ENCODE measurements at places on chromosomes 16 and 17.

DNA sequence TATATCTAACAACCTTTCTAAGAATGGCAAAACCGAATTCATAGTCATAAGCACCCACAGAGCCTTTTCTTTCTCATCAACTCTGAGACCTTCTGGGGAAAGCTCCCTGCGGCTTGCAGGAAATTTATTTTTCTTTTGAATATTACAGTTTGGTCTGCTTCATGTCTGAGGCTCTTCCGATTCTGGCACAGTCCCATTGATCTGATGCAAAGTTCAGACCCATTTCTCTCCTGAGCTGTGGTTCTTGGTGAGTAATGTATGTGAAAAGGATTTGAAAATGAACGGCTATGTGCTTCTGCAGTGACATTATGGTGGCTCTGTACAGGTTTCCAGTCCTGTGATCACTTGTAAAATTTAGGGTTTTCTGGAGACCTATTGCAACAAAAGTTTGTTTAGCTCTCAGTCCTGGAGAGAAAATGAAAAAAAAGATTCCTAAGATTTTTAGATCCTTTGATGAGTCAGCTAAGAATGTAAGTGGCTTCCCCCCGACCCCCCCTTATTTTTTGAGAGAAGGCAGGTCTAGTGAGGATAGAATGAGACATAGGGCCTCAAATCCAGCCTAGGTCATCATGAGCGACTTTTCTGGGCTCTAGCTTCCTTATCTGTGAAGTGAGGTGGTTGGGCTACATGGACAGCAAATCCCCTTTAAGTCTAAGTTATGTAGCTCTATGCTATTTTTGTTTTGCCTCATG is 4.6 kb downstream of the GAN start:
- DNase-seq, result no peak

GRCh38 chr17:39096508-39097149 is 54.8 kb downstream of the PLXDC1 start:
- DNase-seq, result no peak

GRCh38 chr16:52621651-52622050 is 74.7 kb upstream of the TOX3 start:
- DNase-seq, result no peak

- no peak for DNase-seq
Measured at GRCh38 chr16:55668340-55669281, 12.8 kb downstream of the SLC6A2 start.

GRCh38 chr17:2064147-2064489 is 9.2 kb downstream of the HIC1 start:
- no peak for DNase-seq

Data from retina (tissue), 1 donor.